ENCODE measurements at places on chromosomes 3 and 15.

GRCh38 chr15:93001156-93001555 lies 87.9 kb downstream of the RGMA start:
- no peak for DNase-seq

- DNase-seq, result no peak
Observed at GRCh38 chr3:120332646-120333045, 16.5 kb downstream of the LRRC58 start.

GRCh38 chr3:36762918-36763849 lies 1.2 kb downstream of the DCLK3 start:
- DNase-seq, result no peak

- DNase-seq, result no peak
Observed at GRCh38 chr15:38540510-38540909, 24.1 kb downstream of the RASGRP1 start.

DNA sequence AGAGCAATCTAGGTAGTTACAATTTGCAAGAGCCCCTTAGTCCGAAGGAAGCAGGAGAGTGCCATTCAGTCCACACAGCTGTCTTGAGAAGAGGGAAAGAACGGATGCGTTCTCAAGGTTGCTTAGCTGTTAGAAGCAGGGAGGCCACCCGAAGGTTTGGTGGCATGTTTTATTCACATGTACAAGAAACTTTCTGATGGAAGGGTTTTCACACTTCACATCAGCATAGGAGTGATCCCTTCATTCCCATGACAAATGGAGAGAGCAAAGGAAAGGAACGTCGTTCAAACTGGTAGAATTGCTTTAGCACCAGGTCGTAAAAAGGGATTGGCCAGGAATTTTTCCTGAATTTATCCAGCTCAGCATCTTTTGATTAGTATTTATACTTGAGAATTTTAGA lies 53.5 kb downstream of the TRIM71 start:
- DNase-seq, result no peak

All from H4 (cell line).